ENCODE measurements at places on chromosomes 1 and 21. TPM values are rescaled to one million over a fixed set of nuclear protein-coding genes. Genes with fewer than 3 reads are reported as not detected.
A peak's percentile ranks its signal among the peaks of the same experiment; 100 is the strongest.

DNA sequence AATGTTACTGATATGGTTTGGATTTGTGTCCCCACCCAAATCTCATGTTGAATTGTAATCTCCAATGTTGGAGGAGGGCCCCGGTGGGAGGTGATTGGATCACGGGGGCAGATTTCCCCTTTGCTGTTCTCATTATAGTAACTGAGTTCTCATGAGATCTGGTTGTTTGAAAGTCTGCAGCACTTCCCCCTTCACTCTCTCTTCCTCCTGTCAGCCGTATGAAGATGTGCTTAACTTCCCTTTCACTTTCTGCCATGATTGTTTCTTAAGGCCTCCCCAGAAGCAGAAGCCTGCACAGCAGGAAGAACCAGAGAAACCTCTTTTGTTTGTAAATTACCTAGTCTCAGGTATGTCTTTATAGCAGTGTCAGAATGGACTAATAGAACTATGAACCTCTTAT is 28.4 kb downstream of the TRIM33 start:
- DNase-seq, result peak; percentile 29

GRCh38 chr1:76106251-76106650 is 31.7 kb downstream of the ST6GALNAC3 start:
- DNase-seq, result no peak

DNA sequence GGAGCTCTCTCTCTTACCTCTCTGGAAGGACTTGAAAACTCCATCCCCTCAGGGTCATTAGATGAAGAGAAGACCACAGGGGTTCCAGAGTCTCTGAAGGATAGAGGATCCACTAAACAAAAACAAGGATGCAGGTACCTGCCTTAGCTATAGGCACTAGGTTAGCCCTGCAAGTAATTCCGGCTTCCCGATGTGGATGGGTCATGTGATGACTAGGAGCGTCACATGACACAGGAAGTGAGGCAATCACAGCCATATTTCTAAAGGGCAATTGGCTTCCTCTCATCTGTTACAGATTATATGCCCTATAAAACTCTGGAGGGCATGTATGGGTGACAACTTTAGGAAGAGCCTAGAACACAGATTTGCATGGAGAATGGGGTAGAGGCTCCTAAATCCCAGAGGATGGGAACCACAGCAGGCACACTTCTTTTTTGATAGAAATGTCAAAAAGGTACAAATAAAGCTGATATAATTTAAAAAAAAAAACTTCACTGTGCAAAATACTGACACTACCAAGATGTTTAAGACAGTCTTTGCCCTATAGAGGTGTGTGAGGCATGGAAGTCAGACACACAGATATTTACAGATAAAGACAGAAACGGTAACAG is 14.1 kb downstream of the ENTREP3 start:
- DNase-seq, result peak; percentile 82

DNA sequence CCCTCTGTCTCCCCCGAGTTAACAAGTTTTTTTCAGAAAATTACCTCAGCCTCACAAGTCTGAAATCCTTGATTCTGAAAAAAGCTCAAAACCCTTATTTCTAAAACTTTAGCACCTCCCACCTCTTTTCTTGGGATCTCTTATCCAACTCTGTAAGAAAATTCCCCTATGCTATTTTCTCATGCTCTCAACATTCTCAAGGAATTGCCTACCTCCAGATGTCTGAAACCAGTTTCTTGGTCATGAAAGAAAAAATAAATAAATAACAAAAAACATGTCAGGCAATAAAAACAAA is 18.1 kb upstream of the SFPQ start:
- no peak for DNase-seq

GRCh38 chr1:188023206-188023605 is 1194.5 kb downstream of the PLA2G4A start:
- DNase-seq, result no peak

DNA sequence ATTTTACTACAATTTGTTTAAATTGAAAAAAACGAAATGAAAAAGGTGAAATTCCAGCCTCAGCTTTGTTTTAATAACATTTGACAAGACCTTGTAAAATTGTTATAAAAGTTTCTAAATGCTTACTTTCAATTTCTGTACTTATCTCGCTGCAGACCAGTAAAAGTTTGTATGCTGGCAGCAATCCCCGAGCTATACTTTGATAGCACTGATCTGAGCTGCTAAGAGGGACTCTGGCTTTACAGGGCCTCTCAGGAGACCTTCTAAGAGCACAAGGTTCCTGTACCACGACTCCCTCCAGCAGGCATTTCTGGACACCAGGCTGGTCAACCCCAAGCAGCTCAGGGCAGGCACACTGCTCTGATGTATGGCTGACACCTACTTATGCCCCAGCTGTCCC is 13.1 kb downstream of the STMN1 start:
- no peak for DNase-seq

GRCh38 chr1:5509664-5510452 is 482.4 kb downstream of the NPHP4 start:
- DNase-seq, result peak; percentile 65

GRCh38 chr1:16046842-16047241 is 3.3 kb downstream of the CLCNKB start:
- no peak for DNase-seq

GRCh38 chr1:152959801-152960451 is 10.5 kb upstream of the SPRR4 start:
- DNase-seq, result no peak

DNA sequence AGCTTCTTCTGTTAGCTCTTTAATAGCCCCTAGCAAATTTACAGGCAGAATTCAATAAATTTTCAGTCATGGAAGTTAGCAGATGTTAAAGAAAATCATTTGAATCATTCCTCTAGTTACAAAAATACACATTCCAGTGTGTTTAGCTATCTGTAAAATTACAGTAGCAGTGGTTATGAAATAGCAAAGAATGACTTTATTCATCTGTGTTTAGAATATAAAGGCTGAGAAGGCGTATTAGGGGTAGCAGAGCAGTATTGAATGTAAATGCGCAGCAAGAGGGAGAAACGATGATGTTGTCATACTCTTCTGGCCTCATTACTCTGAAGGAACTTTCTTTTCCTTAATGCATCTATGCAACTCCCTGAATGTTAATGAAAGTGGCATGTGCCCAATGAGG is 106.2 kb upstream of the CYYR1 start:
- DNase-seq, result no peak

GRCh38 chr1:205767248-205767647 is 8.0 kb downstream of the RAB29 start:
- no peak for DNase-seq

- DNase-seq, result peak; percentile 32
Measured at GRCh38 chr1:9589144-9589718, 520 bp downstream of the TMEM201 start.

DNA sequence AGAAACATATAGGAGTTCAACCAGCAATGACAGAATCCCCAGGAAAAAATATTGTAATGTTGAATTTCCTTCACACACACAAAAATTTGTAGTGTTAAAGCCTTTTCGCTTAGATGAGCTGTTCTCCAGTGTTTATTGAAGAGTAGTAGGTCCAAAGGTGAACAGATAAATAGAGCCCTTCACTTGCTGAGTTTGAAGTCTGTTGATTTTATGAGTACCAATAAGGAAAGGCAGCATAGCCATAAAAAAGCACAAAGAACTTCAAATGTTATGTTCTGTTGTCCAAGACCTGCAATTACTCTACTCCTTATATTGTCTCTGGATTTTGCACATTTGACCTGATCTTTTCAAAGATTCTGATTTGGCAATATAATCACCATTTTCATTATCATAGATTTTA is 362.7 kb upstream of the B3GALT2 start:
- DNase-seq, result peak; percentile 31

- DNase-seq, result no peak
Measured at GRCh38 chr1:99784143-99784542, 17.7 kb upstream of the FRRS1 start.

The ACADM gene
- 20.3 TPM for total RNA-seq

The NBPF9 gene
- 7.9 TPM for total RNA-seq

The KRTAP27-1 gene
- total RNA-seq, result not detected

The RNF186 gene
- not detected for total RNA-seq

The VHLL gene
- not detected for total RNA-seq

The RORC gene
- 0.33 TPM for total RNA-seq

All from HT-29 (cell line).